ENCODE measurements at places on chromosomes 11 and 22. TPM values are rescaled to one million over a fixed set of nuclear protein-coding genes. Genes with fewer than 3 reads are reported as not detected.

GRCh38 chr11:114353443-114353842, 46.9 kb downstream of the C11orf71 start:
- H3K36me3 ChIP-seq: no peaks in the 10 kb centered on the region
- H3K27me3 ChIP-seq: no peaks in the 10 kb centered on the region
- no peak overlapping the region for H3K27ac ChIP-seq
- no peak overlapping the region for H3K4me3 ChIP-seq

DNA sequence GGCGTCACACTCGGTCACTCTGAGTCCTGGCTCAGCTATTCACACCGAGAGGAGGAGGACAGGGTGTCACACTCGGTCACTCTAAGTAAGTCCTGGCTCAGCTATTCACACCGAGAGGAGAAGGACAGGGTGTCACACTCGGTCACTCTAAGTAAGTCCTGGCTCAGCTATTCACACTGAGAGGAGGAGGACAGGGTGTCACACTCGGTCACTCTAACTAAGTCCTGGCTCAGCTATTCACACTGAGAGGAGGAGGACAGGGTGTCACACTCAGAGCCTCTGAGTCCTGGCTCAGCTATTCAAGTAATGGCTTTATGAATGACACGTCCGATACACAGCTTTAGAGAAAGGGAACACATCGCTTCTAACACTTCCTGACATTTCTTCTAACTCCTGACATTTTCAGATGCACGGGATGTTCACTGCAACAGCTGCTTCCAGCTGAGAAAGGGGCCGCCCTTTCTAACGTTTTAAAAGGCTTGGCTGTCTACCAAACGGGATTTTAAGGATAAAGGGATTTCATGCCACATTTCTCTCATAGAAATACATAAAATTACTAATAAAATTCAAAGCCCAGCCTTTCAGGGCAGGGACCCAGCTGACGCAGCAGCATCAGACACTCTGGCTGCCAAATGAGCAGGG, 28.1 kb downstream of the DRD4 start:
- H3K27ac ChIP-seq: peak overlapping the region; percentile 20
- no peak for DNase-seq
- no peaks in the 10 kb centered on the region for H3K27me3 ChIP-seq
- peaks cover 22% of the 10 kb centered on the region for H3K36me3 ChIP-seq
- no peak overlapping the region for H3K4me3 ChIP-seq
- peaks cover 5% of the 10 kb centered on the region for H3K4me1 ChIP-seq

The UPK3A gene
- not detected for total RNA-seq

- peak; percentile 60 for DNase-seq
- no peaks in the 10 kb centered on the region for H3K27me3 ChIP-seq
- peaks cover 47% of the 10 kb centered on the region for H3K36me3 ChIP-seq
- H3K4me3 ChIP-seq: no peak overlapping the region
- H3K27ac ChIP-seq: no peak overlapping the region
These were observed 114.2 kb upstream of the PARVA start for GRCh38 chr11:12263141-12263693.

- H3K4me1 ChIP-seq: no peaks in the 10 kb centered on the region
- DNase-seq: no peak
- no peak overlapping the region for H3K4me3 ChIP-seq
- no peak overlapping the region for H3K27ac ChIP-seq
- H3K27me3 ChIP-seq: peaks cover 30% of the 10 kb centered on the region
These were observed 59.4 kb upstream of the NNMT start for GRCh38 chr11:114236829-114237228.

- no peaks in the 10 kb centered on the region for H3K4me1 ChIP-seq
- no peak overlapping the region for H3K4me3 ChIP-seq
- no peak overlapping the region for H3K27ac ChIP-seq
- H3K27me3 ChIP-seq: peaks cover 64% of the 10 kb centered on the region
These were observed 1.2 kb upstream of the NRXN2 start for GRCh38 chr11:64723907-64724862.

- no peaks in the 10 kb centered on the region for H3K4me1 ChIP-seq
- peaks cover 1% of the 10 kb centered on the region for H3K27me3 ChIP-seq
- no peak overlapping the region for H3K27ac ChIP-seq
- H3K4me3 ChIP-seq: no peak overlapping the region
These were observed 587.2 kb downstream of the BUD13 start for GRCh38 chr11:116185551-116185950.

GRCh38 chr22:42946546-42947198, 68.3 kb downstream of the PACSIN2 start:
- no peak overlapping the region for H3K27ac ChIP-seq
- no peak for DNase-seq
- no peaks in the 10 kb centered on the region for H3K36me3 ChIP-seq
- H3K27me3 ChIP-seq: no peaks in the 10 kb centered on the region

DNA sequence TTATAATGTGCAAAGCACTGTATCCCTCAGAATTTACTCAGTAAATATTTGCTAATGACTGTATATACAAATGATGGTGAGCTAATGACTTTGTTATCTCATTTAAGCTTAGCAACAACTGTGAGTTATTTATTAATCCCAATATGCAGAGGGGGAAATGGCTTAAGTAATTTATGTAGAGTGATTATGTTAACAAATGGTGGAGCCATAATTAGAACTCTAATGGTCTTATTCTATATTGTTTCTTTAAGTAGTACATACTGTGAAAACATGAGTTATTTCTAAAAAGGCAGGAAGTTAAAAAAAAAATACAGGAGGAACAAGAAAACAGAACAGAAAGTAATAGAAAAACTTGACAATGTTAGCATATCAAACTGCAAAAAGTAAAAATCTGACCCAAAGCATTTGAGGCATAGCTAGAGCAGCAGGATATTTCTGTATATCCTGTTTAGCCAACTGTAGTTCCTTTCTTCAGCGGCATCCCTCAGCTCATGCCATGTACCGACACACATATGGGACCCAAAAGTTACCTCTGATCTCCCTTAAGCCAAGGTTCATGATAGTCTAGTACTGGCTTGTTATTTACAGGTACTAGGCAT, 94.2 kb downstream of the FCHSD2 start:
- DNase-seq: no peak
- H3K4me3 ChIP-seq: no peak overlapping the region
- H3K4me1 ChIP-seq: peaks cover 2% of the 10 kb centered on the region
- H3K27me3 ChIP-seq: no peaks in the 10 kb centered on the region
- no peak overlapping the region for H3K27ac ChIP-seq
- H3K36me3 ChIP-seq: no peaks in the 10 kb centered on the region

- peaks cover 20% of the 10 kb centered on the region for H3K4me1 ChIP-seq
- H3K4me3 ChIP-seq: peak overlapping the region; percentile 87
- no peaks in the 10 kb centered on the region for H3K27me3 ChIP-seq
- peak; percentile 78 for DNase-seq
- peak overlapping the region; percentile 91 for H3K27ac ChIP-seq
These were observed 539 bp downstream of the SLC35C1 start for GRCh38 chr11:45805305-45806071.

The PTPN5 gene
- not detected for total RNA-seq

DNA sequence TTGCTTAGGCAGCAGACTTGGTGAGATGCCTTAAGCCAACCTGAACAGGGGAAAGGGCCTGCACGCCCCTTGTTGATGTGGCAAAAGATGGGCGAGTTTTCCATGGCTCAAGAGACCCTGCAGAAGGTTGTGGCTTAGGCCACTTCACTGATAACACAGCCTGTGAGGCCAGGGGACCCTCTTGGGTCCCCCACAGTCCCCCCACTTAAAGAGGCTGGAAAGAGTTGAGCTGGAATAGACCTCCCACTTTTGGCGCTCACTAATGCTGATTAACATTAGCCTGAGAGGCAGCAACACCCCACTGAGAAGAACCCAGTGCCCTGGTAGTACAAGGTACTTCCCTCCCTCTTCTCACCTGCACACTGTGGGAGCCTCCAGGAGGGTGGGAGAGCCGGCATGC, 107.5 kb downstream of the TRIM29 start:
- no peak overlapping the region for H3K27ac ChIP-seq
- H3K27me3 ChIP-seq: peaks cover 5% of the 10 kb centered on the region
- H3K4me1 ChIP-seq: no peaks in the 10 kb centered on the region
- H3K36me3 ChIP-seq: no peaks in the 10 kb centered on the region

The KCNQ1OT1 gene
- total RNA-seq: 1.9 TPM

DNA sequence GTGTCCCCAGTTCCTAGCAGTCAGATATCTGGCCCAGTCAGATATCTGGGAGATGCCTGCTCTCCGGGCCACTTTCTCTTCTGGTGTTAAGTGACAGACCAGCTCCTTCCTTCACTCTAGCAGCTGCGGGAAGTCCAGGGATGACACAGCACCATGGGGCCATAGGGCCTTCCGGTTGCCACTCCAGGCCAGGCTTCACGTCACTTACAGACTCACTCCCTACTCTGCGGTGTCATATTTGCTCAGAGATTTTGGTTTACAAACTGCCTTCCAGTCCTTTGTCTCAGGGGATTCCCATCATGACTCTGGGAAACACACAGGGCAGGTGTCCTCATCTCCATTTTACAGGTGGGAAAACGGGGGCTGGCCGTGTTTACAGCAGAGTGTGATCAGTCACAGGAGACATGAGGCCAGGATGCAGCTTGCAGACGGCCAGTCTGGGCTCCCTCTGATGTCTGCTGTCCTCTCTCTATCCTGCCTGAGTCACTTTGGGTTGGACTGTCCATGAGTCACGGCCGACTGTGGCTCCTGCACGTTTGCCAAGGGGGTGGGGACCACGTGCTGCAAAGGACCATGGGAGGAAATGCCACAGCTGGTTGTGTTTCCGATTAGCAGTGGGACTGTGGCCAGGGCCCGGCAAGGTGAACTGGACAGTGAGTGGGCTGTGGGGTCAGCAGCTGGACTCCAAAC, 8.2 kb upstream of the TBC1D22A start:
- peak; percentile 99 for DNase-seq
- no peaks in the 10 kb centered on the region for H3K27me3 ChIP-seq
- peak overlapping the region; percentile 90 for H3K27ac ChIP-seq
- no peaks in the 10 kb centered on the region for H3K36me3 ChIP-seq
- H3K4me3 ChIP-seq: no peak overlapping the region

GRCh38 chr11:15865212-15865987, 490.9 kb downstream of the SOX6 start:
- no peaks in the 10 kb centered on the region for H3K4me1 ChIP-seq
- H3K27ac ChIP-seq: no peak overlapping the region
- no peaks in the 10 kb centered on the region for H3K36me3 ChIP-seq
- peaks cover 1% of the 10 kb centered on the region for H3K27me3 ChIP-seq

The PIH1D2 gene
- 2.2 TPM for total RNA-seq

The RABL2B gene
- 8.4 TPM for total RNA-seq

The SPINDOC gene
- 11.9 TPM for total RNA-seq

The PGR gene
- total RNA-seq: under 0.01 TPM

The SAA1 gene
- not detected for total RNA-seq

GRCh38 chr11:45930951-45931570, 8.6 kb downstream of the LARGE2 start:
- H3K4me1 ChIP-seq: no peaks in the 10 kb centered on the region
- DNase-seq: no peak
- no peak overlapping the region for H3K4me3 ChIP-seq
- peaks cover 39% of the 10 kb centered on the region for H3K36me3 ChIP-seq
- H3K27me3 ChIP-seq: peaks cover 6% of the 10 kb centered on the region
- H3K27ac ChIP-seq: no peak overlapping the region

DNA sequence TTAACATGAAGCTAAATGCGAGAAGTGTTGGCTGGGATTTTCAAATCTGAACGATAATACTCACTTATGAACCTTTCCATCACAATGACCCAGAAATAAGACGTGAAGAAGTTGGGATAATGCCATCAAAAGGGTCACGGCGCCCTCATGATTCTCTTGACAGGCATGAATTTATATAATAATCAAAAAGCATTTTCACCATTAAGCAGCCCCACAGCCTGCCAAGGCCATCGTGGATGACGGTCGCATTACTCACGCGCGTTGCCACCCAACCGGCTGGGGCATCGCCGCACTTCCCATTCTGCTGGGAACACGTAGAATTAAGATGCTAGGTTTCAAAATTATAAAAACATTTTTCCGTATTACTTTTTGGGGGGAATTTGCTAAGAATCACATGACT, 18.9 kb upstream of the GAL start:
- H3K4me1 ChIP-seq: no peaks in the 10 kb centered on the region
- no peak overlapping the region for H3K4me3 ChIP-seq
- peaks cover 41% of the 10 kb centered on the region for H3K27me3 ChIP-seq
- no peak for DNase-seq

- peaks cover 82% of the 10 kb centered on the region for H3K36me3 ChIP-seq
- peaks cover 81% of the 10 kb centered on the region for H3K4me1 ChIP-seq
- peak overlapping the region; percentile 87 for H3K27ac ChIP-seq
- H3K4me3 ChIP-seq: no peak overlapping the region
These were observed 59.0 kb downstream of the MYH9 start for GRCh38 chr22:36328635-36329253.

The DDI1 gene
- total RNA-seq: not detected

DNA sequence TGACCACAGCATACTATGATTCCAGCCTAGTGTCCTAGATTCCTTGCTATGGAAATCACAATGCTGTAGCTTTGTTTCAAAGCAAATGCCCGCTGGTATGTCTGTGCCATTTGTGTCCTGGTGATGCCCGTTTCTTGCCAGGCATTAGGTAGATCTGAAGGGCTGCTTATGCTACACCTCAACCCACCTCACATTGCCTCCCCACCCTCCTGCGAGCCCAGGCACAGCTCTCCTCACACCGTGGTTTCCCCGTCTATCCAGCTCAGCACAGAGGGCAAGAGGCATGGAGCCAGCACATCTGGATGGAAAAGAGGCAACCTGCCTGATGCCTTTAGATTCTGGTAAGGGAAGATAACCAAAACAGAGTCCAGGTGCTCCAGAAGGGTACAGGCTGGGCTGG, 307.4 kb upstream of the B3GAT1 start:
- DNase-seq: no peak
- H3K4me1 ChIP-seq: no peaks in the 10 kb centered on the region
- no peaks in the 10 kb centered on the region for H3K27me3 ChIP-seq
- H3K27ac ChIP-seq: no peak overlapping the region

GRCh38 chr11:72191961-72192381, at the start of gene FOLR1:
TSS of gene FOLR1 (plus strand) at chr11:72192140. CDS start at chr11:72192174, 34 bp downstream.
- no peaks in the 10 kb centered on the region for H3K36me3 ChIP-seq
- H3K4me1 ChIP-seq: no peaks in the 10 kb centered on the region
- no peak within 1 kb of the TSS for H3K4me3 ChIP-seq
- H3K27ac ChIP-seq: no peak within 1 kb of the TSS
